Dorsolateral prefrontal cortex (tissue), 122 donors: ENCODE measurements at places on chromosomes 7 and 10. TPM values are rescaled to one million over a fixed set of nuclear protein-coding genes. Genes with fewer than 3 reads are reported as not detected.

The FLNC gene
- 8.0 TPM for total RNA-seq

The HGF gene
- total RNA-seq, result 21.7 TPM

The GHRHR gene
- 5.8 TPM for total RNA-seq

The ANAPC16 gene
- 38.2 TPM for total RNA-seq

The RNF148 gene
- total RNA-seq, result 2.3 TPM

The TM9SF3 gene
- 81.2 TPM for total RNA-seq

The CRYGN gene
- 0.94 TPM for total RNA-seq

The TBX20 gene
- not detected for total RNA-seq

The PARD3 gene
- 15.6 TPM for total RNA-seq

The MNX1 gene
- total RNA-seq, result not detected

The PDE6C gene
- total RNA-seq, result not detected

The SLC13A1 gene
- total RNA-seq, result not detected

The LMBR1 gene
- total RNA-seq, result 122 TPM

The CFAP46 gene
- total RNA-seq, result 13.1 TPM

The NYAP1 gene
- total RNA-seq, result 51.2 TPM

DNA sequence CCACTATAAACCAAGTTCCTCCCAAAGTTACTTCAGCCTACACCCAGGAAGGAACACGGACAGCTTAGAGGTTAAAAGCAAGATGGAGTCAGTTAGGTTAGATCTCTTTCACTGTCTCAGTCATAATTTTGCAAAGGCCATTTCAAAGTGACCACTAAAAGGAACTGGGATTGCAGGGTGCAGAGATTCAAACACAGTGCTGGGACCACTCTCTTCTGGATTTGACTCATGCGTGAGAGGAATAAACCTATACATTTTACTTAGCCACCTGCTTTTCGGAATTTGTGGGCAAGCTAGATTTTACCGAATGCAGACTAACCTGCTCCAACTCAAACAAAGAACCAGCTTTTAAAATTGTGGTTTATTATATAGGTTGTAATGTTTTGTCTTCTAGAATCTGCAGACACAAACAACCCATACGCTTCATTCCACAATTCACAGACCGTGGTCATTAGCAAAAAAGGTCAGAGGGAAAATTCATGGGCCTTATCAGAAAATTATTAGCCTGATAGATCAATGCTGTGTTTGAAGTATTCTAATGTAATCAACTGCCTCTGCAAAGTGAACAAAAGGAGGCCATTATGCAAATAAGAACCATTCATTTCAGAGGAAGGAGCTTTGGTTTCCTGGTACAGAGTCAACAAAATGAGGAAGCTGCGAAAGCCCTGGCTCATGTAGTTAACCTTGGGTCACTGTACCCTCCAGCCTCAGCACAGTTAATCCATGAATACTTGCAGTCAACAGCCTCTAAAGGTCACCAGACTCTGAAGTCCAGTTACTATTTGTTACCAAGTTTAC lies 342.7 kb upstream of the KLF6 start:
- DNase-seq, result no peak

- DNase-seq, result no peak
These were observed 821.0 kb upstream of the IGFBP3 start for GRCh38 chr7:46741938-46742540.

GRCh38 chr10:3763035-3763456 lies 22.0 kb downstream of the KLF6 start:
- no peak for DNase-seq

GRCh38 chr10:13450069-13450468 lies 78.7 kb downstream of the BEND7 start:
- DNase-seq, result no peak

GRCh38 chr7:98038321-98038720 lies 48.3 kb upstream of the OCM2 start:
- no peak for DNase-seq

- DNase-seq, result no peak
These were observed 26.2 kb upstream of the CARD11 start for GRCh38 chr7:3069771-3070449.

GRCh38 chr7:28900311-28900710 lies 57.8 kb downstream of the TRIL start:
- no peak for DNase-seq

GRCh38 chr10:101052285-101052684 lies 9.5 kb upstream of the KAZALD1 start:
- no peak for DNase-seq

GRCh38 chr7:159152816-159153215 lies 8.1 kb upstream of the VIPR2 start:
- DNase-seq, result no peak

GRCh38 chr10:73649876-73650536 lies 5.8 kb downstream of the SYNPO2L start:
- DNase-seq, result no peak

GRCh38 chr10:32909456-32909855 lies 48.6 kb downstream of the ITGB1 start:
- no peak for DNase-seq

DNA sequence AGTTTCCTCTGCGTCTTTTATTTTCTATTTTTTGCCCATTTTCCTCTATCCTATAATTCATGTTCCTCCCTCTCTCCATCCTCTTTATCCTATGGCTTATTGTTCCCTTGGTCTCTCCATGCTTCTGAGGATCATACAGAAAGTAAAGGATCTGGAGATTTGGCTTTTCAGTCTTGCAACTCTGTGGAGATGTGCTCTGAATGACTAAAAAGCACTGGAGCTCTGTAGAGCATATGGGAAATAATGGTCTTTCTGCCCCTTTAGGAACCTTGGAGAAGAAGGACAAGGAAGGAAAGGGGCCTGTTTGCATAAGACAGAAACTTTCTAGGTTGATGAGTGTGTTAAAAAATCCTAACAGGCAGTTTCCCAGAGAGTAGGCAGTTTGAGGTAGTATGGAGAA lies 120.1 kb downstream of the PHTF2 start:
- DNase-seq, result no peak

GRCh38 chr10:29119374-29119773 lies 169.5 kb upstream of the LYZL1 start:
- no peak for DNase-seq

DNA sequence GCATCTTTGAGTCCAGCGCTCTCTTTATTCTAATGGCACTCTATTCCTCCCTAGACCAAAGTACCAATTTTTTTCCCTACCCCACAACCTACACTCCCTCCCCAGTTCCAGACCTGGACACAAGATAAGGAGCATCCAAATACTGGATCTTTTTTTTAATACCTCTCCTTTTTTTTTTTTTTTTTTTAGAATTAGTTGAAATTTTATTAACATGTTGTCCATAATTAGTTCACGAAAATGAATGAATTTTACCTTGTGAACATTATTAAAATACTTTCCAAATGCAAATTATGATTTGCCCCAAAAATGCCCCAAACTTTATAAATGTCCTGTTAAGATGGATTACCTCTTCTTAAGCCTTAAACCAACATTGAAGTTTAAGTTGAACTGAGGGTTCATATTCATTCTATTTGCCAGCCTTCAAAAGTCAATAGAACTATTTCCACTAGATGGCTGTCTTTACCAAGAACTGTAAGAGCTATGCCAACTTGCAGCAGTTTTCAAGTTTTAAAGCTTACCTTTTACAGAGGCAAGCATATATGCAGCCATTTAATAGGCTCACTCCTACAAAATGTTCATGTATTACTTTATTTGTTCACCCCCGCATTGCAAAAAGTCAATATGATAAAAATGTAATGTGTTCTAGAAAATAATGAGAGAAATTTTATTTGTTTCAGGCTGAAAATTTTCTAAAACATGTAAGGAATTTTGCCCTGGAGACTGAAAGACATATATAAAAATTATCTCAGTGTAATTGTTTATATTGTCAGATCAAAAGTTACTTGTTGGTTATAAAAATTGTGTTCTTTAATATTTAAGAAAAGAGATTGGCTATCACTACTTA lies 39.7 kb upstream of the TNKS2 start:
- no peak for DNase-seq

DNA sequence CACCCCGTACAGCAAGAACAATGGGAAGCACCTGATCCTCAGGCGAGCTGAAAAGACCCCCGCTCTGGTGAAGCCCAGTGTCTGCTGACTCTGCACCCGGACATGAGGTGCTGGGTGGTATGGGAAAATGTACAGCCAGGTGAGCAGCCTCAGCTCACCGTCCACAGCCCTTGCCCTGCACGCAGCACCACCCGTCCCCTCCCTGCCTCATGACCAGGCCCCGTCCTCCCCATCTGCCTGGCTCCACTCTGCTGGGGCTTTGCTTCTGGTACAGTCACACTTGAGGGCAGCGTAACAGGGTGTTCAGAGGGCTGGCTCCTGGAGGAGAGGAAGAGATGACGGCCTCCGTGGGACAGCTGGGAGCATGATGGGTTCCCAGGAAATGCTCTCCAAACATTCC lies 49.1 kb downstream of the NCAPG2 start:
- no peak for DNase-seq

- no peak for DNase-seq
These were observed 178.0 kb downstream of the SRPK2 start for GRCh38 chr7:105210721-105211205.

GRCh38 chr7:41010967-41011366 lies 691.9 kb downstream of the INHBA start:
- no peak for DNase-seq

DNA sequence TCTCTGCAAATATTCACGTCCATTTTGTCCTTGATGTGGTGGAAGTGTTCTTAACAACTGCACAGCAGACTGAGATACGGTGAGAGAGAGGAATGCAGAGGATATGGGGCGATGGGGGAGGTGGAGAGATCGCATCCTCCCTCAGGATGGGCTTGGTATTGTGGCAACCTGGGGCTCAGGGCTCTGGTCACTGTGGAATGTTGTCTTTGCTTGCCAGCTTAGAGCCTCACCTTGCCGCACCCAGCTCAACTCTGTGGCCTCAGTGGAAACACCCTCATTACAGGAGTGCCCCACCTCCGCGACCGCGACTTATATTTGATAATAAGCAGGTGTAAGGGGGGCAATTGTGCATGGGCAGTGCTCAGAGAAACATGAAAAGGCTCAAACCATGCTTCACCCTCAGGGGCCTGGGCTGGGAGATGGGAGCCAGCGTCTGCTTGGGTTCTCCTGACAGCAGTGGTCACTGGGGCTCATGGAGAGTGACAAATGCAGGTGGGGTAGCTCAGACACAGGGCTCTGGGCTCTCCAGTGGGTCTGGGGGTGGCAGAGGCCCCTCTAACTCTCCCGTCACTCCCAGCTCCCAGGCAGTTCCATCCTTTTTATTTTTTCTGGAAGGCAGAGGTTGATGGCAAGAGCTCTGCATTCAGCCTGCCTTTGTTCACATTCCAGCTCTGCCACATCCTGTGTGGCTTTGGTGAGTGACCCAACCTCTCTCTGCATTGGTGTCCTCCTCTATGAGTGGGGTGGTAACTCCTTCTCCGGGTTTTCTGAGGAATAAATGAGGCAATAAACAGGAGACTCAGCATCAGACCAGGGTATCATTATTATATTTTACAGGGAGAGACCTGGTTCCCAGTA lies 43.1 kb upstream of the EMX2 start:
- no peak for DNase-seq

GRCh38 chr10:73359492-73359891 lies 828 bp upstream of the CFAP70 start:
- DNase-seq, result no peak

DNA sequence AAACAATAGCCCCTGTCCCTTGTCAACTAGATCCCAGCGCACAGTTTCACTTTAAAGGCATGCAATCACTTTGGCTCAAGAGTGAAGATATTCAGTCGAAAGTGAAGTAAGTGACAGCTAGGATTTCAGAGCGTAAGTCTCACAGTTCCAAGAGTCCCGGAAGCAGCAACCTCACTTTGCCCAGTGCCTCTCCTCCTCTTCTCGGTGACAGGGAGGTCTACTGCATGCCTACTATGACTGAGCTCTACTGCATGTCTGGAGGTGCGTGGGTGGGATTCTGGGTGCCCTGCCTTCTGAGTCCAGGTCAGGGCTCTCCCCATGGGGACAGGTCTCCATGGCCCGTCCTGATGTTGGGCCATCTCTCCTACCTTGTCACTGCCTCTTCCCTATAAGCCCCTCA lies 17.0 kb downstream of the PRKCQ start:
- DNase-seq, result no peak

DNA sequence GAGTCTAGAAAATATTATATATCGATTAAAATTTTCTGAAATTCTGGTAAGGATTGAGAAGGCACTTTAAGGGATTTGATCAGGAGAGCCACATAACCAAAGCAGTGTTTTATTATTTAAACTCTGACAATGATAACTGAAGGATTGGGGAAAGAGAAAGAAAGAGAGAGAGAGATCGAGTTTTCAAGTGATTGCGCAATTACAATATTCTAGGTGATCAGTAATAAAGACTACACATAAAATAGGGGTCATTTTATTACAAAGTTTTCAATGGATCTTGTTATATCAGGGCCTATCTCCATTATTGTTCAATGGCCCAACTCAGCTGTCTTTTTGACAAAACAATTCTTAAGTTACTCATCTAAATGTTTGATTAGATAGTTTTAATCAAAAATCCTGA lies 541.5 kb upstream of the ZWINT start:
- DNase-seq, result no peak
